ENCODE measurements at places on chromosomes 11 and 22. TPM values are rescaled to one million over a fixed set of nuclear protein-coding genes. Genes with fewer than 3 reads are reported as not detected.
A peak's percentile ranks its signal among the peaks of the same experiment; 100 is the strongest.

RFPL1 gene
- under 0.01 TPM for total RNA-seq

MAJIN gene
- total RNA-seq = not detected

PLCB3 gene
- total RNA-seq = 4.9 TPM

RAG2 gene
- total RNA-seq = not detected

DDI1 gene
- total RNA-seq = not detected

SYCE3 gene
- total RNA-seq = not detected

OR8A1 gene
- total RNA-seq = not detected

CHRNA10 gene
- total RNA-seq = 0.41 TPM

EFEMP2 gene
- total RNA-seq = 13.0 TPM

MRTFA gene
- total RNA-seq = 24.9 TPM

GRCh38 chr11:2376751-2377451 is at the start of gene CD81:
CD81 (plus strand) TSS chr11:2377310; CDS start chr11:2377550, 240 bp downstream.
- DNase-seq = peak; percentile 99

DNA sequence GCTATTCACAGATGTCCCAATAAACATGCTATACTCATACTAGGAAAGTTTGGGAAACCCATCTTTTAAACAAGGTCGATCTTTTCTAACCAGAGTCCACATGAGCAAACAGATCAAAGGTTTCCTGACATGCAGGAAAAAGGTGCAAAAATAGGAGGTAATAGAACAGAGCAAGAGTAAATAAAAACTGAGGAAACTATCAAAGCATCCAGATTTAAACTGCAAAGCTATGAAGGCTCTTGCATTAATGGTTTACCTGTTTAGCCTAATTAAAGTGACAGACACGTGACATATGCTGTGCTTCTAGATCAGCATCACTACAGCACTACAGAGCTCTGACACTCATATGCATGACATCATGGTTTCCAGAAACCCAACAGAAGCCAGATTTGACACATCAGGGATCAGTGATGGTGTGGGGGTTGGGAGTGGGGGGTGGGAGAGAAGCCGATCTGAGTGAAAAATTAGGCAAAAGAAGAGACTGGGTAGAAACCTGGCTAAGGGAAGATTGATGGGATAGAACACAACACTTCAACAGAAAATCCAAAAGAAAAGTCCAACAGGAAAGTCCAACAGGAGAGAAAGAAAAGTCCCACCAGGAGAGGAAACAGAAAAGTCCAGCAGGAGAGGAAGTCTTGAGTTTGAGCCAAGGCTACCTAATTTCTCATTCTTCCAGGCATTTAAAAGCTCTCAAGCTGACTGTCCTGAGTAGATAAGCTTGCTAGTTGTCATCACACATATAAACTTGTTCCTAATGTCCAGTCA is 262.3 kb downstream of the SOX6 start:
- no peak for DNase-seq

DNA sequence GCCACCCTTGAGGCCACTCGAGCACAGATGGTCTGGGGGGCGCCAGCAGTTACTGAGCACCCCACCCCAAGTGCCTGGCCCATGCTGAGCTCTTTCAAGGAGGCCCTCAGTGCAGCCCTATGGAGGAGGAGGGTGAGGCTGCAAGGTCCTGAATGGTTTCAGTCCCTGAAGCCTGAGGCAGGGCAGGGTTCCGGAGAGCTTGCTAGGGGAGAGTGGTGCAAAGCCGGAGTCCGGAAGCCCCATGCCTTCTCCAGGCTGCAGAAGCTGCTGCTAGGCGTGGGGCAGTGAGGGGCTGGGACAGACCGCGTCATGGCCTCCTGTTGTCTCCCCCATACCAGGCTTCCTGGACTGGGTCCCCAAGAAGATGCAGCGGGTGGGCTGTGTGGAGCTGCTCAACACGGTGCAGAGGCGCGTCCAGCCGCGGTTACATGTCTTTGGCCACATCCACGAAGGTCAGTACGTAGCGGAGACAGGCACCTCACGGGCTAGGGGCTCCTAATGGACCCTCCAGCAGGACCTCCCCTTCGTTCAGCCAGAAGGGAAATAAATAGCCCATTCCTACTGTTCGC is 90.6 kb downstream of the MPPED1 start:
- no peak for DNase-seq

- no peak for DNase-seq
Observed at GRCh38 chr11:298406-299065, 790 bp downstream of the IFITM5 start.

GRCh38 chr11:121574801-121575200 is 122.0 kb upstream of the SORL1-AS1 start:
- no peak for DNase-seq

DNA sequence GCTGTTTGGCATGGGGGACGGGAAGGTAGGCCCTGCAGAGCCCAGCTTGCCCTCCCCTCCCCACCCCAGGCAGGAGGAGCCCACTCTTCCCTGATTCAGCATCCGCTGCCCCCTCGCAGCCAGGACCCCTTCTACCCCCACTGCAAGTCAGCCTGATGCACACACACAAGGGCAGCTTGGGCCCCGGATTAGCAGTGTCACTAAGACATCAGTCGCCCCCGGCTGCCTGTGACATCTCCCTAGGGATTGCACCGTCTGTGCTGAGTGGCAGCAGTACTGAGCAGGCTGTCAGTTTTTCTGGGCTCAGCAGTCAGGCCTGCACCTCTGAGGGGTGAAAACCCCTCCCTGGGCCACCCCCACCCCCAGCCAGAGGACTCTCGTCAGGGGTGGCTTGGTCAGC is 30.4 kb upstream of the SYT7 start:
- no peak for DNase-seq

- DNase-seq = no peak
Observed at GRCh38 chr11:117734601-117735024, 62.4 kb downstream of the DSCAML1 start.

DNA sequence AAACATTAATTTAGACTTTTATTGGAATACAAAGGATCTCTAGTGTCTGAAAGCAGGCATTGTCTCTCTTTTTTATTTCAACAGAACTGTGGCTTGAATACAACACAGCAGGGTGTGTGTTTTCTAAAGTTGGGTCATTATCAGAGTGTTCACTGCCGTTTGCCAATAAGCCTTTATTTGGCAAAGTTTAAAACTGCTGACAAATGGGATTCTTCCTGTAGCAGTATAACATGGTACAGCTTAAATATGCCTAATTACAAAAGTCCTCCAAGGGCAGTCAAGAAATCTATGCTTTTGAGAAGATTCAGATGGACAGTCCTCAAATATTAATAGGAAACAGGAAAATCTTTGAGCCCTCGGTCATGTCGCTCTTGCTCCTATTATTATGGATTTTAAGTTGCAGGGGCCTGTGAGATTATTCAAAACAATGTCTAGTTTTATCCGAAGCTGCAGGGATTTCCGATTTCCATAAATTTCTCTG is 199.9 kb downstream of the MAML2 start:
- no peak for DNase-seq

DNA sequence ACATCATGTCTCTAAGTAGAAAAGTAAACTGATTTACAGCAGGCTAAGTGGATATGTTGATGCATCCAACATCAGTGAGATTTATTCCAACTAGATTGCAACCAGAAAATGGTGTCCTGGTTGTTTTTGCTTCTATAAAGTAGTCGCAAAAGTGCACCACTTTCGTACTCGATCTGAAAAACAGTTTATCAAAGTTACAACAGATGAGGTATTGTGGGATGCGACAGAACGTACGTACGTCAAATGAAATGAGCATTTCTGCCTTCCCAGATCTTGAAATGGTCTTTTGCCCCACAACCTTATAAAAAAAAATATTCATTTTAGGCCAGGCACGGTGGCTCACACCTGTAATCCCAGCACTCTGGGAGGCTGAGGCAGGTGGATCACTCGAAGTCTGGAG is 13.7 kb downstream of the GRAP2 start:
- DNase-seq = no peak

DNA sequence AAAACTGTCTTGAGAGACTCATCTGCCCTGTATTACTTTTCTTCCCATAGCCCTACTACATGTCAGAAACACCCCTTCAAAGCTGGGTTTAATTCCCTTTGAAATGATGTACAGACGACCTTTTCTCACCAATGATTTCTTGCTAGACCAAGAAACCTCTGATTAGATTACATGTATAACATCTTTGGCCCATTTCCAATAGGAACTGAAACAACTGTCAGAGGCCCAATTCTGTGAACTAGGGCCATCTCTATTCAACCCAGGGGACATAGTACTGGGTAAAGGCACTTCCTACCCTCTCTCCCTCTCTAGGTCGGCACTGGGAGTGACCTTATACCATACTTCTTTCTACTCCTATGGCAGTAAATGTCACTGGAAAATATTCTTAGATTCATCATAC is 19.4 kb downstream of the NPAT start:
- no peak for DNase-seq

- DNase-seq = no peak
Observed at GRCh38 chr11:10770626-10771254, 19.7 kb downstream of the CTR9 start.

DNA sequence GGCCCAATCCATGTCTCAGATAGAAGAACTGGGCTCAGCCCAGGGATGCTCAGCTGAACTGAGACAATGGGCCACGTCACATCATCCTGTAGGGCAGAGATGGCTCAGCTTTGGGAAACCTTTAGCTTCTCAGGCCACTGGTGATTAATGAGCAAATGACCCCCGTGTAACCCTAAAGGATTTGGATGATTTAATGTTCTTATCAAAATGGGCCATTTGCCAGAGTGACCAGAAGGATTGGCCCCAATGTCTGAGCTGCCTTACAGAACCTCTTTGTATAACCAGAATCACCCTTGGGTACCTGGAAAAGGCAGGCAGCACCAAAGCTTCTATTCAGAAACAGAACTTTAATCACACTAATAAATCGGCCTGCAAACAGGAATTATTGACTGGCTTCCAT is 73.7 kb downstream of the ABTB2 start:
- no peak for DNase-seq

GRCh38 chr11:132134322-132134721 is 763.9 kb downstream of the NTM start:
- no peak for DNase-seq

DNA sequence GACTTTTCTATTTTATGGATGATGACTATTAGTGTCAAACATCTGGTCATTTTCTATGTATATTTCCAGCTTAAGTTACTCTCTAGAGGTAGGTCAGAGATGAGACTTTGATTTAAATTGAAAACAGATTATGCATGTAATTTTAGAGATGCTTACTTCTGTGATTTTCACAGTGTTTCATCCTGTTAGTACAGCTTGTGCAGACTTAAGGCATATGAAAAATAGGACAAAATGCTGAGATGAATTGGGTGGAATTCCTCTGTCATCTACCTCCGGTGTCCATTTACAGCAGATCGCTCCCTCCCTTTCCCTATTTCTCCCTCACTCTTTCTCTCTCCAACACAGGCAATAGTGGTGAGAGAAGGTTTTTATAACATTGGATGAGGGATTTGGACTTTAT is 14.1 kb downstream of the JAM3 start:
- DNase-seq = no peak

DNA sequence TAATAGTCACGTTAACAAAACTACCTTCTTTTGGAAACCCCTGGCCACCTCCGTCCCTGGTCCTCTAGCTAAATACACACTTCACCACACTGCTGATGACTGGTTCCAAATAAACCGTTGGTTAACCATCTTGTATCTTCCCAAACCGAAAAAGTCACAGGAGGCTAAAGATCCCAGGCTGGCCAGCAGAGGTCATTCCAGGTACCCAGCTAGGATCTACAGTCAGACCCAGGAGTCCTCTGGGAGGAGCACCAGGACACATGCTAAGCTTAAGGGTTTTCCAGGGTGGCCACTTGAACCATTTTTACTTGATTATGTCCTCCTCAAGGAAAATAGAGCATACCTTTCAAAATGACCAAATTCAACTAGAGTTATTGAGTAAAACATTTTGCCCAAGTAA is 103.2 kb downstream of the ETS1 start:
- DNase-seq = no peak

DNA sequence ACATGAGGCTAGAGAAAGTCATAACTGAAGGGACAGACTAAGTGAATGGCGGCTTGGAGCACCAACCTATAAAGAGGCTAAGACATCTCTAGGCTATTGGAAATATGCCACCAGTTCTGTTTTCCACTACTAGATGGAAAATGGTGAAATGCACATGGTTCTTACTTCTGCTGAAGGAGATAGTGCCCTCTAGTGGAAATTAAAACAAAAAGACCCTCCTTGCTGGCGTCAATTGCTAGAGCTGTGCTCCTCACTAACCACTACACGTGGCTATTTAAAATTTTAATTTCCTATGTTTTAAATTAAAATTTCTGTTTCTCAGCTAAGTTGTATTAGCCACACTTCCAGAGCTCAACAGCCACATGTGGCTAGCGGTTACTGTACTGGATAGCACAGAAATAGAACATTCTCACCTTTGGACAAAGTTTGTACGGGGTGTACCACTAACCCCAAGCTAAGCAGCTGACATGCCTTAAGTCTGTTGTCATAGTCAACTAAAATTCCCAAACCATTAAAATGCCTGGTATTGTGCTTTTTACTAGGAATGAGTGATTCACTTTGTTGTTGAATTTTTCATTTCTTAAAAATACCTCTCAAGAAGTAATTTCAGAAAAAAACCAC is 34.1 kb upstream of the CALCA start:
- no peak for DNase-seq

- DNase-seq = no peak
Observed at GRCh38 chr11:64461081-64461480, 102.1 kb downstream of the RPS6KA4 start.

DNA sequence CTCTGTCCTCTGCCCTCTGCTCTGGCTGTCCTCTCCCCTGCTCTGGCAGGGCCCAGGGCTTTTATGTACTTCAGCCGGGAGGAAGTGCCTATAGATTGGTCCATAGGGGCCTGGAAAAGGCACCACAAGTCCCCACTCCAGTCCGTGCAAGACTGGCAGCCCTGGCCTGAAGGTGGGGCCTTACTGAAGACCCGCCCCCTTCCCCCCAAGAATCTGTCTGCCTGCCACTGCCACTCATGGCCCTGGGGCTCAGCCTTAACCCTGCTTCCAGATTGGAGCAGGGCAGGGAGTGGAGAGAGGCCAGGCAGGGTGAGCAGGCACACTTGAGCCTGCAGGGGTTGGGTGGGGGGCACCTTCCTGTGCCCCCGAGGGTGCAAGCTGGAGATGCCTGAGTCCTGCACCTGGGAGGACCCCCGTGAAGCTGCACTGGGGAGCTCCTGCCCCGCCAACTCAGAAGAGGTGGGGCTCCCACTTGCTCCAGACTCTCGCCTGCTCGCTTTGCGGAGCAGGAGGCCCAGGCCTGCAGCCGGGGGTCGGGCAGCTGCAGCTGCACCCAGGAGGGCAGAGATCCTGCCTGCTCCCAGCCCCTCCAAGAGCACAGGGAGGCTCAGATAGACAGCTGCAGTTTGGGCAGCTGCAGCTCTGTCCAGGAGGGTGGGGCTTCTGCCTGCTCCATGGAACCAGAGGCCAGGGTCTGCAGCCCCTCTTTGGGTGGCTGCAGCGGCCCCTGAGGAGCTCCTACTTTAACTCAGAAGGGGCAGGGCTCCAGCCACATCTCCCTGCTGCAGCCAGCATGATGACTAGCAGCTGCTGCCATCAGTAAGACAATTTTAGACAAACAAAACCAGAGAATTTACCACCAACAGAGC is 51.0 kb upstream of the SC5D start:
- DNase-seq = no peak

DNA sequence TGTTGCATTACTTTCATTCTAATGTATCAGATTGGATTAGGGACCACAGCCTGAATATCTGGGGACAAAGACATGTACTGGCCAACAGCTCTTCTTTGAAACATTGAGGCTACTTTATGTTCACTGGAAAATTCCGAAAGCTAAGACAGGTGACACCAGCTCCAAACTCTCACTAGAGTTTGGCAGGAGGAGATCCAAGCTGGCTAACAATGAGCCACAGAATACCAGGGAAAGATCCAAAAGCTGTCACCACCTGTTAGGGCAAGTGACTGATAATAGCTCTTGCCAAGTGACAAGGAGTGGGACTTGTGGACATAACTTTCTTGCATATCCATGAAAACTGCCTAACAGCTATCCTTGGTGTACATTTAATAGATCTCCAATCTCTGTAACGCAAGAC is 333.3 kb downstream of the TTC28 start:
- DNase-seq = no peak
